Left ventricle myocardium inferior (tissue), 1 donor: ENCODE measurements at places on chromosomes 7 and 10.

GRCh38 chr7:18760046-18760445, 264.5 kb downstream of the HDAC9 start:
- no peak for DNase-seq

DNA sequence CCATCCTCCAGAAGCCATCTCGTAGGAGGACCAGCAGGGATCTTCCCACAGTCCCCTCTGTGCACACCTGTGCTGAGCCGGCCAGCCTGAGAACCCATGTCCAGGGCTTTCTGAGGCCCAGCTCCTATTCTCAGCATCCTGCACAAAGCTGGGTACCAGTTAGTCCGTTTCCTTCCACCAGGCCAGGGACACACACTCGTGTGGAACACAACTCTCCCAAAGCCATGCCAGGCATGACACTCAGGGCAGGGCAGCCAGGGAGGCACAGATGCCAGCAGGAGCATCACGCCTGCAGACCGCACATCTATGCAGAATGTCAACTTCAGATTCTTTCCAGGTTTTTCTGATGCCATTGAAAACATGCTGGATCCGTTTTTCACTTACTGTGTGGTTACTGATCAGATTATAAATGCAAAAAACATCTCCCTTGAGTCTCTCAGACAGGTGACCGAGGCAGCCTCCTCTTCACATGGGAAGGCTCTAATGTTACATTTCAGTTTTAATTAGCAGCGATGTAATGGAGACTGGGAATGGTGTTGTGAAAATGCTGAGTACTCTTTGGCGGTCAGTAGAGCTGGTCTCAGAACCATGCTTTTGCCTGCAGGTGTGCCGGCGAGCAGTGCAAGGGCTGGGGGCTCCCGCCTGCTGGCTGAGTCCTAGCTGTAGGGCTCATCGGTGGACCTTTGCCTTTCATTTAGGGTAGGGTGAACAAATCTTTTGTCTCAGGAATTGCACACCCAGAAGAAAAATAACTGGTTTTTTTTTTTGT, 3.3 kb upstream of the SUN1 start:
- no peak for DNase-seq

DNA sequence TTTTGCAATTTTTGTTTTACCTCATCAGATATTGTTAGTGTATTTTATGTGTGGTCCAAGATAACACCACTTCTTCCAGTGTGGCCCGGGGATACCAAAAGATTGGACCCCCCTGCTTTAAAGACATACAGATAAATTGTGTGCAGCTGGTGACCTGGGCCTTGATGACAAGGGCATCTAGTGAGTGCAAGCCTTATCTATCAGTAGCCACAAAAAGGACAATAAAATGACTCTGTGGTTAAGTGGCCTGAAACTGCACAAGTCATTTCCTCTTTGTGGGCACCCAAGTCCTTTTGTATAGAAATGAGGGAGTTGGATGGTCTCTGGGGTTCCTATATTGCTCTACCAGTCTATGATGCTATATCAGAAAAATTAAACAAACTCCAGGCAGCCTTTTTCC, 98.1 kb downstream of the PARD3 start:
- DNase-seq, result no peak

DNA sequence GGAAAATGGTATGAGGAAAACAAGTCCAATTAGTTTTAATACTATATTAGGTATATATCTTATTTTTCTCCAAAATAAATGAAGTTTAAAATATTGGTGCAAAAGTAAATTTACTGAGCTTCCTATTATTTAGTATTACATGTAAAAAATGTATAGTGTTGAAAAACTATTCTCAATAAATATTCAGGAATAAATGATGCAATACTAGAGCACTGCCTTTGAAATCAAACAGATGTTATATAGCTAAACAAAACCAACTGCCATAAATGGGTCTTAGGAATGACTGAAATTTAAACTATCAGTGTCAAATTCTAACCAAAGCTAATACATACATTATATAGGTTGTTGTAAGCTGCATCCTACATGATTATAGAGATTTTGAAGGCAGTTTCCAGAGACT, 1434.0 kb upstream of the LRRTM3 start:
- no peak for DNase-seq
